Stimulated activated naive B cell treated with anti-CD40 and anti-IgM and Interleukin-4, amounts not matched to agents 10 μg/mL and 1 μg/mL and 100 μg/mL, for 72 hours (primary cell): ENCODE measurements at places on chromosomes 16 and 17.

GRCh38 chr16:89361751-89362539 lies 128.4 kb downstream of the ANKRD11 start:
- DNase-seq = peak; percentile 47

GRCh38 chr16:12614662-12615278 lies 188.9 kb downstream of the CPPED1 start:
- DNase-seq = no peak

DNA sequence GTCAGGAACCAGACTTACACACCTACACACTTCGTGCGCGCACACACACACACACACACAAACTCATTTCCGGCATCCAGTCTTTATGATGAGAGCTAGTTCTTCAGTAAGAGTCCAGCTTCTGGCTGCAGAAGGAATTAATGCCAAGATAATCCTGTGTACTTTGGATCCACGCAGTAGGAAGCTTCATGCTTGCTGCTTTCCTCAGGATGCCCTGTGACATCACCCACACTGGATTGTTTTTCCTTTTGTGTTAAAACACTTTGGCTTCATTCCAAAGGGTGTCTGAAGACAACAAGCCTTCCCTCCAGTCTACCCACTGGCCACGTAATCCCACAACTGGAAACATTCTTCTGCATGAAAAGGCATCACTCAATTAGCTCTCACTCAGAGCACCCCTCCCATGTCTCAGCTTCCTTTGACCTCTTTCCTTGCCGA lies 35.4 kb downstream of the KCNJ16 start:
- no peak for DNase-seq

GRCh38 chr17:48575066-48575582 lies 3.0 kb downstream of the HOXB4 start:
- DNase-seq = no peak

GRCh38 chr16:3488801-3489200 lies 6.5 kb downstream of the C16orf90 start:
- DNase-seq = no peak
